NCI-H1092 (cell line): ENCODE measurements at places on chromosomes 7 and 10.

DNA sequence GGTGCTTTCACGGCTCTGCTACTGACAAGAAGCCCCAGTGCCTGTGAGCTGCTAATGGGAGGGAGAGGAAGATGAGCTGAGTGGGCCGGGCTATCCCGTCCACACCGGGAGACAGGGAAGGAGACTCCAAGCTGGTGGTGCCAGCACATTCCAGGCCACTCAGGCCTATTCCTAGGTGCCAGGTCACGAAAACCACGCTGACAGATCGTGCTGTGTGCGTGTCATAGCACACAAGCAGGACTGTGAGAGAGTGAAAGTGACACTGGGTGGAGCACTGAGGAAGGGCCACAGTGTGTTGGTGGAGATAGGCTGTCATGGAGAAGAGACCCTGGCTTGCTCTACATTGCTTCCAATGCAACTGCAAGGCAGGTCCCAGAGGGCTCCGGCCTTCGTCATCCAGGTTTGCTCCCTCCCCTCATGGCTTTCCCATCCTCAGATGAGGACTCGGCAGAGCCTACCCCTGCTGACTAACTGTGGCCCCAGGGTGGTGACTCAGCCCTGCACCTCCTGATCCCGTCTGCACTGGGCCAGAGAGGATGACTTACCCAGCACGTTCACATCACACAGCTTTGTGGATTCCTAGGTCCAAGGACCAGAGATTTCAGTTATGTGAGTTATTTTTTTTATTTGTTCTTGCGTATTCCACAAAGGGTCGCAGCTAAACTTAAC is 167.3 kb downstream of the EGFR start:
- DNase-seq = no peak

- DNase-seq = no peak
Observed at GRCh38 chr7:138137423-138138171, 61.3 kb downstream of the AKR1D1 start.

DNA sequence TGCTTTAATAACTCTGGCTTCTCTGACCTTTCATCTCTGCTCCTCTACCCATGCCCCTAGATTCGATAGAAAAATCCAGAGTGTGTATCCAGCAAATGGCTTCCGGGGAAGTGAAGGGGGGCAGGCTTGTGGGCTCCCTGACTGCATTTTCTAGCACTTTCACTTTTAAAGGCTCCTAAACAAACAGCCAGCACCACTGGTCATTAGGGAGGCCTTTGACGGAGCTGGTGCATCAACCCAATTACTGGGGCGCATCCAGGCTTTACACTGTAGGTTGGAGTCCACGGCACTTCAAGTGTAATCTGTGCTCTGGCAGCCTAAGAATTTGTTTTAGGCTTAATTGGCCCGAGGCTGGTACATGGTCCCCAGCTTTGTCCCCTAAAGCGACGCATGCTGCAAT is 291.9 kb downstream of the GFRA1 start:
- no peak for DNase-seq

DNA sequence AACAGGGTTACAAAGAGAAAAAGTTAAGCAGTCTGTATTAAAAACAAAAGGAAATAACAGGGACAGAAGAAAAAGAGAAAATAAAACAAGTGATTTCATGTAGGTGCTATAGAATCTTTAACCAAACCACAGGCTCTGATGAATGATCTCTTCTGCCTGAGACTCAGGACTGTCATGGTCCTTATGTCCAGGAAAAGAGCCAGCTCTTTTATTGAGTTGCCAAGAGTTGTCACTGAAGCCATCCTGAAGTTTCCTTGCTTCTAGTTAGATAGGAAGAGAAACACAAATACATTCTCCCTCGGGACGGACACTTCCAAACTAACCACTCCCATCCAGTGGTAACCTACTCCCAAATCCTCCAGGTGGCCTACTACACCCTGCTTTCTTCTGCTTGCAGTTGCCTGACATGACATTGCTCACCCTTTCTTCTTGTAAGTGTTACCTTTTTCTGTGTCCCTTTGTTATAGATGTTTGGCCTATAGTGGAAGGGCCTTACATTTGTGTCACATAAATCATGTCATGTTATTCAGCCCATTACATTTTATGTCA is 346.7 kb downstream of the NRG3 start:
- no peak for DNase-seq

GRCh38 chr7:79245623-79246249 is 207.7 kb downstream of the MAGI2 start:
- DNase-seq = no peak

- peak; percentile 89 for DNase-seq
Observed at GRCh38 chr10:93445097-93445960, 36.8 kb downstream of the MYOF start.

GRCh38 chr10:49325916-49326783 is 27.2 kb downstream of the C10orf71 start:
- no peak for DNase-seq

DNA sequence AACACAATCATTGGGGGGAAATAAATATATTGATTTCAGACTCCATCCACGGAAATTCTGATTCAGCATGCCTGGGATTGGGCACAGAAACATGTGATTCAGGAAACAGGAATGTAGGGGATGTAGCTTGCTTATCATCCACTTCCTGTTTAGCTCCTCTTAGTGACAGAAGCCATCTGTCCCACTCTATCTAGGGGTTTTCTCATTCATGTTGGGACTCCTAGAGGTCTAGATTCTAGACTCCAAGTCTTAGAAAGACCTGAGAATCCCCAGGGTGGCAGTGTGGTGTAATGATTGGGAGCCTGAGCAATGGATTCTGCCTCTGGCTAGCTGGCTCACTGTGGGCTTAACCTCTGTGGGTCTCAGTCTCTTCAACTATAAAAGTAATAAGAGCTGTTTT is 67.9 kb downstream of the CDK1 start:
- DNase-seq = no peak
